Articular chondrocyte of knee joint (primary cell): ENCODE measurements at places on chromosomes 4 and X. TPM values are rescaled to one million over a fixed set of nuclear protein-coding genes. Genes with fewer than 3 reads are reported as not detected.

Gene MEPE
- not detected in 2 replicates for total RNA-seq

Gene SHROOM2
- total RNA-seq: 2.0 and 2.7 TPM in 2 replicates

Gene PAGE2B
- not detected in 2 replicates for total RNA-seq

Gene ZAR1
- not detected in 2 replicates for total RNA-seq

Gene IL21
- total RNA-seq: not detected in 2 replicates

Gene PAGE5
- total RNA-seq: not detected in 2 replicates

Gene DIPK2B
- not detected in 2 replicates for total RNA-seq

Gene CXCL1
- 9.4 and 28.2 TPM in 2 replicates for total RNA-seq

Gene FAM47B
- not detected in 2 replicates for total RNA-seq

Gene ARMCX1
- total RNA-seq: 77.0 and 80.9 TPM in 2 replicates

Gene AFF2
- total RNA-seq: 1.8 and 5.1 TPM in 2 replicates

Gene ARSH
- total RNA-seq: not detected in 2 replicates

Gene AKAP14
- total RNA-seq: not detected in 2 replicates

Gene UGT2B10
- not detected in 2 replicates for total RNA-seq

Gene ETDB
- total RNA-seq: not detected in 2 replicates

Gene TLR1
- 3.0 and 8.4 TPM in 2 replicates for total RNA-seq

Gene ELF4
- total RNA-seq: 13.6 and 16.7 TPM in 2 replicates

Gene CENPVL3
- 0.11 TPM in 1 of 2 replicates, not detected in the other for total RNA-seq

Gene UGT8
- total RNA-seq: not detected in 2 replicates

Gene CYBB
- not detected in 2 replicates for total RNA-seq

Gene USP51
- 3.5 and 3.7 TPM in 2 replicates for total RNA-seq

Gene SPANXN3
- total RNA-seq: not detected in 2 replicates

Gene RNF128
- total RNA-seq: not detected in 2 replicates

Gene GABRA4
- total RNA-seq: 0.39 and 0.86 TPM in 2 replicates

Gene HSD17B13
- under 0.01 TPM in 2 replicates for total RNA-seq

Gene GRIA2
- total RNA-seq: 0.22 TPM in 1 of 2 replicates, not detected in the other

Gene S100G
- not detected in 2 replicates for total RNA-seq

Gene PCYT1B
- total RNA-seq: 0.26 and 1.1 TPM in 2 replicates

Gene NUDT10
- 3.7 and 4.3 TPM in 2 replicates for total RNA-seq

Gene SPANXC
- total RNA-seq: not detected in 2 replicates

Gene NLRP2B
- under 0.01 TPM in 1 of 2 replicates, not detected in the other for total RNA-seq

Gene EPHA5
- under 0.01 TPM in 2 replicates for total RNA-seq

Gene BLOC1S4
- total RNA-seq: 9.1 and 9.4 TPM in 2 replicates

Gene ELOVL6
- 8.4 and 10.5 TPM in 2 replicates for total RNA-seq

Gene MAGED2
- 188 and 203 TPM in 2 replicates for total RNA-seq
